Naive thymus-derived CD8-positive, alpha-beta T cell (primary cell): ENCODE measurements at places on chromosomes 2 and 18.

DNA sequence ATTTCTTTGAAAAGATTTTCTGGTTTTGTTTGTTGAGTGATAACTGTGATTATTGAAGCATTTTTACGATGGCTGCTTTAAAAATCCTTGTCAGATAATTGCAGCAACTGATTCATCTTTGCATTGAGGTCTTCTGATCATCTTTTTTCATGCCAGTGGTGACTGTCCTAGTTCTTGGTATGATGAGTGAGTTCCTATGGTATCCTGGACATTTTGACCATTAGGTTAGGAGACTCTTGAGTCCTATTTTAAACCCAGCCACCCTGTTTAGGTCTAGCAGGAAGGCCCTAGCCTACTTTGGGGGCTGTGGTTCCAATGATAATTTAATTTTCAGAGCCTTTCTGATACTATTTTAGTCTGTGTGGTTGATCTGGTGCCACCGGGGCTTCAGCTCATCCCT, 72.7 kb upstream of the REV1 start:
- DNase-seq = no peak

DNA sequence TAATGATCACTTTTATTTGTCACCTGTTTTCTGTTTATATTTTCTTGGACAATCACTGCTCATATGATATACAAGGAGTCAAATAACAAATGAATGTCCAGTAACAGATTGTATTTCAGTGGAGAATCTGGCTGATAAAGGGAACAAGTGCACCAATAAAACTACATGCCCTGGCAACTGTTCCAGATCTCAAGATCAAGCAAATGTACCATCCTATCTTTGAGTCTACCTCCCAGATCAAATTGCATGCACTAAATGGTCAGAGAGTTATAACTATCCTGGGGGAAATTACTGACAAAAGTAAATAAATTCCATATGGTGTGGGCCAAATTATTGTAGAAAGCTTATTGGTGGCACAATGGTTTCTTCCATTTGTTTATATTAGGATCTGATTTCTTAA, 452.8 kb downstream of the MBD2 start:
- DNase-seq = no peak

DNA sequence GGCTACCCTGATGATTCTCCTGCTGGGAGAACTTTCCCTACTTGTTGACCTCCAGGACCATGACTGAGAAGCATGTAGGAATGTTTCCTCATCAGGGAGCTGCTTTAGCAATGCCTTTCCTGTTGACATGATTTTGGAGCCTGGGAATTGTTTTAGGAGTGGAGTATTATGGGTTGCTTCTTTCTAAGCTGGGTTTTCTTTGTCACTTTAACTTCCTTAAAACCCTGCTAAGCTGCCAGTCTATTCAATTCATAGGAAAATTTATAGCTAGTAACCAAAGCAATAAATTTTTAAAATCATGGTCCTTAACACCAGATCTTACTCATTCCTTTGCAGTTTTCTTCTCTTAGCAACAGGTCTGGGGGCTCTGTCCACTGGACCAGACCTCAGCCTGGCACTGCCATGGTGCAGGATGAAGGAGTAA, 125.6 kb upstream of the TACR1 start:
- DNase-seq = no peak

DNA sequence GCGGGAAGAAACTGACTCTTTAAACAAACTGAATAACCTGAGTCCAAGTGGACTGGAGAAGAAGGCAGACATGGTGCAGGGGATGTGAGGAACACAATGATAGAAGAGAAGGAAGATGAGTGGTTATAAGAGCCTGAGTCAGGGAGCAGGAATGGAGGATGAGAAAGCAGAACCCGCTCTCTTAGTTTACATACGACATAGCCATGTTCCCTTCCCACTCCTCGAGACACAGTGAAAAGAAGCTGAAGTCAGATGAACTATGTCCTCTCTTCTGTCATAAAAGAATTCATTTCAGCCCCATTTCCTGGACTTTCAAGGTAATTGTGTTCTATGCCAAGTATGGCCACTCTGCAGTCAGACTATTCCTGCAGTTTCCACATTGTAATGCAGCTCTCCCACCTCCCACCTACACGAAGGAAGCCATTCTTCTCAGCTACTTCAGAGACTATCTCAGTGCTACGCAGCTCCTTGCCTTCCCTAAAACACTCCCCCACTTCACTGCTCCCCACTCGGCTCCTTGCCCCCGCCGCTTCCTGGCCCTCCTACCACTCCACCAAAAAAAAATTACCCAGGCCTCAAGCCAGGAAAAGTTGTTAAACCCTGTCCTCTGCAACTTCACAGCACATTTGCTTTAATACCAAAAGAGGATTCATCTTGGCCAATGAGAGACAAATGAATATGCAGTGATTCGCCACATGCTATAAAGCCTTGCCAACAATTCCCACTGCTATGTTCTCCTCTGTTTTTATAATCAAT, 323.4 kb upstream of the EPHA4 start:
- DNase-seq = no peak

DNA sequence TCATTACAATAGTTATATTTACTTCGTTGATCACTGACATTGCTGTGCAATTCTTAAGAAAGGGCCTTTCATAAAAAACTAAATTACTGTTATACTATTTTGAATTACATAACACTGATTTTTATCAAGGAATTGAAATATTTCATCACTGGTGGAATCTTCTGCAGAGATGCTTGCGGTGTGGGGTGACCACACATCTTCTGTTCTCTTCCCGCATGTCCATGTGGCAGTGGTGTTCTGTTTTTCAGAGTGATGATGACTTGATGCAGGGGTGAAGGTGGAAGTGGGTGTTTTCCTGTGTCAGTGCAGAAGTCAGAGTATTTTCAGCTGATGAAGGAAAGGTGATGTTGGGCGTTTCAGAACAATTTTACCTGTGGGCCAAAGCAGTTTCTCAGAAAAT, 7.0 kb downstream of the CNDP2 start:
- DNase-seq = no peak

DNA sequence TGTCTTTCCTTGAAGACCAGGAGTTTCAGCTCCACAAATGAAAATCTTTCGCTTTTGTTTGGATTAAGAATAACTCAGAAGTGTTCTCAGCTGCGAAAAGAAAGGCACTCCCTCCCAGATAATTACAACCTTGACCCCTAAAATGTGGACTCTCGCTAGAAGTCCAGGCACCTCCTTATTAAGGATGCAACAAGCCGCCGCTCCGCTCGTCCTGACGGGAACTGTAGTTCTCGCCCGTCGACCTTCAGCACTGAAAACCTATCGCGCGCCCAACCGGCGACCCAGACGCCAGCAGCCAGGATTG, 559 bp downstream of the IMMT start:
- no peak for DNase-seq

GRCh38 chr2:9806656-9807055, 36.6 kb upstream of the TAF1B start:
- DNase-seq = no peak

GRCh38 chr2:140949932-140950331, 1180.9 kb downstream of the LRP1B start:
- no peak for DNase-seq

DNA sequence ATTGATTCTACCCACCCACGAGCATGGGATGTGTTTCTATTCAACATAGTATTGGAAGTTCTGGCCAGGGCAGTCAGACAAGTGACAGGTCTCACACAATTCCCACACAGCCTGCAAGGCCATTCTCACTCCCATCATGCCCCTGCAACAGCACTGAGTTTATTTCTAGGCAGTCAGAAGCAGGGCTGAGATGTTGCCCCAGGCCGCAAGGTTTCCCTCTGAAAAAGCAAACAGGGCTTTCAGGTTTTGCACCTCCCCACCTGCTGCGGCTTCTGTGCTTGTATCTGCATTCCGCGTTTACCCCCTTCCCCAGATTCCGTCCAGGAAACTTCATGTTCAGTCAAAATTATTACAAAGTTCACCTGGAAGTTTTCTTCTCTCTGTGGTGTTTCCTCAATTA, 9.4 kb upstream of the TACR1 start:
- no peak for DNase-seq

GRCh38 chr2:238077292-238077691, 16.5 kb downstream of the SCLY start:
- no peak for DNase-seq

- no peak for DNase-seq
Measured at GRCh38 chr2:216501854-216502253, 3.2 kb downstream of the RPL37A start.

DNA sequence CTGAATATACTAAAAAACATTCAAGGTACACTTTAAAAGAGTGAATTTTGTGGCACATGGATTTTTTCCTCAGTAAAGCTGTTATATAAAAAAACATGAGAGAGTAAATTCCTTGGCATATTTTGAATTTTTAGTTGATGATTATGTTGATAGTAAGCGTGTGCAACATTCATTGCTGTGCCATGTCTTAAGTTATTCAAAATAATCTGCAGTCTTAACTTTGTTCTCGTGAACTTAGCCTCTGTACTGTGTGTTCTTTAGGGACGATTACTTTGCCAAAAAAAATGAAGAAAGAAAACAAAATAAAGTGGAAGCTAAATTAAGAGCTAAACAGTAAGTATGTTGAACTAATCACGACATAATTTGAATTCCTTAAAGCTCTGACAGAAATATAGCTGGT, 9.6 kb downstream of the SSB start:
- no peak for DNase-seq

DNA sequence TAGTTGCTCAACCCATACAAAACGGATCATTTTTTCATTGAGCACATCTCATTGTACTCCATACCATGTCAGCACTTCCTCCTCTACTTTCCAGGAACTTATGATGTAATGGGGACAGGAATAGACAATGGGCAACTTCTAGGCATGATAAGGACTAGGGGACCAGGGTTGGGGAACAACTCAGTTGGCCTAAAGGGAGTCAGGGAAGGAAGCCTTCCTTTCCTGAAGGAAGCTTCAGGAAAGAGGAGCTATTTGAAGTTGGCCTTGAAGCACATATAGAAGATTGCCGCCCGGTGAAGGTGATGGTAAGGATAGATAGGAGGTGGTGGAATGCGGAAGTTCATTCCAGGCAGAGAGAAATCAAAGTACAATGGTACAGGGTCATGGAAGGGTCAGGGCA, 283.9 kb downstream of the SLC8A1 start:
- no peak for DNase-seq

DNA sequence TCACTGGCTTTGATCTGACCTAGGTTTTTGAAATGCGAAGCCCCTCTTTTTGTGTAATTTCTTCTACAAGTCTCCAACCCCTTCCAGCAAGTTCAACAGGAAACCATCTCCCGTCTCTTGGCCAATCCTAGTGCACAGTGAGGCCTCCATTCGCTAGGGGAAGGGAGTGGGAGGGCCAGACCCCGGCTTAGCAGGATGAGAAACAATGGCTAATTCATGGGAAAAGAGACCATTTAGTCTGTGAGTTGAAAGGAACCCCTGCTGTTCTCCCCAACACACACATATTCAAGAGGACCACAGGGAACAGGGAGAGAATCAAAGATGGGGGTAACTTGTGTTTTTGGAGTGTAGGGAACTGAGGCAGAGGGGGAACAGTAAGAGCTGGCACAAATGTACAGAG, 83.0 kb downstream of the RTN4 start:
- no peak for DNase-seq
